Dermis blood vessel endothelial cell (primary cell): ENCODE measurements at places on chromosomes 16 and 17. TPM values are rescaled to one million over a fixed set of nuclear protein-coding genes. Genes with fewer than 3 reads are reported as not detected.

DNA sequence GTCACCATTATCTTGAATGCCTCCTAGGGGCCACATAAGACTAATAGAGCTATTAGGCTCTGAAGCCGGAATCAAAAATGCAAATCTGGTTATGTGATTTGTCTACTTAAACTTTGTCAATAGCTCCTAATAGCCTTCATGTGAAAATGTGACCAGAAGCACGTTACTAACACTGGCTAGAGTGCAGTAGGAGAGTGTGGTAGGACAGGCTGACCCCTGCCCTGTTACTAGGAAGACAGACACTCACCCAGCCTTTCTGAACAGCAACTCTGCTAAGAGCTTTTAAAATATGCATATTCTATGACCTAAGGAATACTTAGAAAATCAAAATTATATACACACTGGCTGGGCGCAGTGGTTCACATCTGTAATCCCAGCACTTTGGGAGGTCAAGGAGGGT is 26.3 kb downstream of the CENPV start:
- DNase-seq = no peak

- DNase-seq = peak; percentile 68
Measured at GRCh38 chr16:55552621-55553020, 13.9 kb upstream of the CAPNS2 start.

DNA sequence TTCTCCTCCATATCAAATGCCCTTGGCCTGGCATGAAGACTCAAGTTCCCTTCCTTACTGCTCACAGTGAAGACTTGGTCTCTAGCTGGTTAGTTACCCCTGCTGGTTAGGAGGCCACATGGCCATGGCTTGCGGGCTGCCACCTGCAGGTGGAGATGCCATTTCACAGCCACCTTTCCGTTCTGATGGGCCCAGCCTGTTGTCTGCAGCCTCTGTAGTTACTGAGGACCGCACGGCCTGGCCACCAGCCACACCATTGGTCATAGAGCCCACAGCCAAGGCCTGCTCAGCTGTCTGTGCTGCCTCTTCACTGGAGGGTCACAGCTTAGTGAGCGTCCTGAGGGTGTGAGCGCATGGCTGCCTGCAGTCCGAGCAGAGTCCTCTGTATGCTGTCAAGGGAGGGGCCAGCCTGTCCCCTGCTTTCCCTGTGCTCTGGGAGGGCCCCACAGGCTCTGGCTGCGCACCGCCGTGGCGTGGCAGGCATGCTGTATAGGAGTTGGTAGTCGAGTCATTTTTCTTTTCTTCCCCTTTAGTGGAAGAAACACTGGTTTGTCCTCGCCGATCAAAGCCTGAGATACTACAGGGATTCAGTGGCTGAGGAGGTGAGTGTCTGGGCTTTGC is 59.2 kb downstream of the PLD6 start:
- no peak for DNase-seq

The GNG13 gene
- not detected in 2 replicates for total RNA-seq

The ST6GALNAC2 gene
- total RNA-seq = 0.28 and 0.51 TPM in 2 replicates

DNA sequence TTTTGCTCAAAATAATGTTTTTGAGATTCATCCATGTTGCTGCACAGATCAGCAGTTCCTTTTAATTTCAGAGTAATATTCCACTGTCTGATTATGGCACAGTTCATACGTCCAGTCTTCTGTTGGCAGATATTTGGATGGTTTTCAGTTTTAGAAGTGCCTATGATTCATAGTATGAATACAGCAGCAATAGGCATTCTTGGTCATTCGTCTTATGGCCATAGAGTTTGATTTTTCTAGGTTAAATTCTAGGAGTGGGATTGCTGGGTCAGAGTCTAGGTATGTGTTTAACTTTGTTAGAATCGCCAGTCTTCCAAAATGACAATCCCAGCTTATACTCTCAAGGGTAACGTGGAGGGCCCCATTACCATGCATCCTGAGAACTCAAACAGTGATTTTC is 11.5 kb upstream of the IL34 start:
- DNase-seq = no peak

DNA sequence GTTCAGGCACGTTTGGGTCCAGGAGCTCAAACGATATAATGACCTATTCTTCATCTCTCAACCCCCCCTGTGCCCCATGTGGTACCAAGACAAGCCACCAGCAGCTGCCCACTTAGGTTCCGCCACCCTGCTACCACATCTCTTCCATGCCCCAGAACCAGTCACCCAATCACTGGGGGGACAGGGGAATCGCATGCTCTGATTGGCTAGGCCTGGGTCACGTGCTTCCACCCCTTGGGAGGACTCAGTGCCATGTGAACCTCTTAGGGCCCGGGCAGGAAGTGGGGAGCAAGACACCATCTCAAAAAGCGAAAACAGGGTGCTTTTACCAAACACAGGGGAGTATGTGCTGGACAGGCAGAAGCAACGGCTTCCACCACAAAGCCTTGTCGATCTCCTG is 91.3 kb downstream of the KATNIP start:
- no peak for DNase-seq

DNA sequence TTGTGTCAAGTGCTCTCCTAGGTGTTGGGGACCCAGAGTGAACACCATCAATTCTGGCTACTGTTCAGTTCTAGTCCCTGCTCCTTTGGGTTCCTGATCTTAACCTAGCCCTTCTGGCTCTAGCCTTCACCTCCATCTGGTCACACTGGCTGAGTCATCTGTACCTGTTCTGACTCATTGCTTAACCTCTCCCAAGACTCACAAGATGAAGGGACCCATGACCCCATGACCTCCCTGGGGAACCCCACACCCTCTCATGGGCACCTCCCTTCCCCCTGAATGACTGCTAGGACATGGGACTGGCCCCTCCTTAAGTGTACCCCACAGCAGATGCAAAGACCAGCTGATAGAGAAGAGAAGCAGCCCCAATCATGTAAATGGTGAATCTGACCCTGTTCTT is 345.8 kb upstream of the CDH5 start:
- DNase-seq = no peak

The TMEM238L gene
- not detected in 2 replicates for total RNA-seq

The CA4 gene
- total RNA-seq = 3.2 and 4.0 TPM in 2 replicates

- DNase-seq = no peak
Measured at GRCh38 chr17:36901506-36901905, 35.8 kb upstream of the LHX1 start.

GRCh38 chr16:69187446-69188235 is 677 bp downstream of the SNTB2 start:
- peak; percentile 54 for DNase-seq

DNA sequence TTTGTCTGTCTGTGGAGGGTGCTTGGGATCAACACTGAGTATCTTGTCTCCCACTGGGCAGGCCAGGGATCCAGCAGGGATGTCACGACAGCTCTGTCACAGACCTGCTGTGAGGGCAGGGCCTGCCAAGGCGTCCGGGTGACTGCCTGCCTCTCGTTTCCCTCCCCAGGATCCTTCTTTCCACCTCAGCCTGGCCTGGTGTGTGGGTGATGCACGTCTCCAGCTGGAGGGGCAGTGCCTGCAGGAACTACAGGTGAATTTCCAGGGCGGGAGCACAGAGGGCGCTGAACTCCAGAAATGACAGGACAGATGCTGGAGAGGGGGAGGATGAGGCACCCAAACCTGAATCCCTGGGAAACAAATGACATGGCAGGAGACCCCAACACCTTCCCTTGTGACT is 6.8 kb upstream of the MMP15 start:
- DNase-seq = no peak

The CENPV gene
- total RNA-seq = 8.2 and 14.1 TPM in 2 replicates

DNA sequence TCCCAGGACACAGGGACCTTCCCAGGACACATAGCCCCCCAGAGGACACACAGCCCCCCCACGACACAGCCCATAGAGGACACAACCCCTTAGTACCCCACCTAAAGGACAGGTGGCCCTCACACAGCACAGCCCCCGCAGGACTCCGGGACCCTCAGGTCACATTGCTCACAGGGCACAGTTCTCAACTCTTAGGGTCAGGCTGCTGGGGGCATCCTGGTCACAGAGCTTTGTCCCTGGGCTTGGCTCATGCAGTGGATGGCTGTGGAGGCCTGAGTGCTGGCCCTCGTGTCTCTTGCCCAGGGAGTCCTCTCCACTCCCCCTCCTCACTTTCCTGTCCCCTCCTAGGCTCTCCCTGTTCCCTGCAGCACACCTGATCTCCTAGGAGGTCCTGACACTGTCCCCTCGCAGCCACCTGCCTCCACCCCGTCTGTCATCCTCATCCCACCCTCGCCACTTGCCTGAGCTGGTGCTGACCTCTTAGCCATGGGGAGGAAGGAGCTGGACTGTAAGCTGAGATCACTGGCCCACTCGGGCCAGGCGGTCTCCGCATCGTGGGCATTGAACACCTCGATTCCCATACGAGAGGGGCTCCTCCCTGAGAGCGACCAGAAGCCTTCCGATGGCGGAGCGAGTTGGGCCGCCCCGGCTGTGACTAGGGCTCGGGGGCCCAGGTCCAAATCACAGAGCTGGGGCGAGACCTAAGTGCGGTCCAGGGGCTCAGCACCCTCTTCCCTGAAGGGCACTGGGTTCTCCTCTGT is 1.4 kb upstream of the WDR45B start:
- no peak for DNase-seq

DNA sequence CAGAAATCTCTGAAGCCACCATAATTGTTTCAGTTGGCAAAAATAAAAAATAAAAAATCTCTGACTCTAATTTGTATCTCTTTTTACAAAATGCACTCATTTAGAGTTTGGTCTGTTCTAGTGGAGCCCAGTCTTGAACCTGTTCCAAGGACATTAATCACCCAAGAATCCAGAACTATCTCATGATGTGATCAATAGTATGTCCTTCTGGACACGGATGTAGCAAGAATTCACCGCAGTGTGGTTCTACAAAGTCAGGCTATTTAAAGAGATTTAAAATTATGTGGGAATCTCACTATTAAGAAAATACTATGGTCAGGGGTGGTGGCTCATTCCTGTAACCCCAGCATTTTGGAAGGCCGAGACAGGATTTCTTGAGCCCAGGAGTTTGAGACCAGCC is 21.8 kb upstream of the ANKFN1 start:
- no peak for DNase-seq

GRCh38 chr17:62703261-62703775 is 75.8 kb downstream of the MRC2 start:
- peak; percentile 30 for DNase-seq

- peak; percentile 55 for DNase-seq
Measured at GRCh38 chr17:73189417-73190099, 3.3 kb upstream of the COG1 start.

The CES3 gene
- total RNA-seq = not detected in 2 replicates
